ENCODE measurements at places on chromosomes 4 and X. TPM values are rescaled to one million over a fixed set of nuclear protein-coding genes. Genes with fewer than 3 reads are reported as not detected.

- no peaks in the 10 kb centered on the region for H3K36me3 ChIP-seq
- no peak for DNase-seq
- H3K27me3 ChIP-seq = no peaks in the 10 kb centered on the region
- H3K27ac ChIP-seq = no peak overlapping the region
- H3K4me3 ChIP-seq = no peak overlapping the region
These were observed 38.2 kb upstream of the MAMLD1 start for GRCh38 chrX:150324919-150325318.

DNA sequence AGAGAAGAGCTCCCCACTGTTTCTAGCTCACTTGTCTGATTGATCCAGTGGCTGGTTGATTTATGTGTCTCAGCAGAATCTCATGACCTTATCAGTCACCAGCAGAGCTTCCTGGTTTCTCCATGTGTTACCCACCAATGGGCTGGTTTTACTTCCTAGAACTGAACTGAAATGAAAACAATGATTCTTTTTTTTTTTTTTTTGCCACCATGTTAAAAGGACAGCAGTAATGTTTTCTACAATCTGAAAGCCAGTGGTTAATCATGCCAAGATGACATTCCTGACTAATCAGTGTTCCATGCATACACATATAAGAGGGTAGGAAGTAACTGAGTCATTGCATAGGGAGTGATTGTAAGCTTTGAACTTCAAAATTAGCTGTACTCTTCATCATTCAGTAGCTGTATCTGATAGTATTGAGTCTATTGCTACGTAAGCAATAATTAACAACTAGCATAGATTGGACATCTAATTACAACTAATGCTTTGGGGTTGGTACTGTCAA is 67.7 kb downstream of the SLC4A4 start:
- peaks cover 2% of the 10 kb centered on the region for H3K4me1 ChIP-seq
- no peak overlapping the region for H3K4me3 ChIP-seq
- H3K27me3 ChIP-seq = no peaks in the 10 kb centered on the region
- peaks cover 5% of the 10 kb centered on the region for H3K36me3 ChIP-seq
- DNase-seq = no peak

GRCh38 chrX:23783589-23784469 is 856 bp downstream of the SAT1 start:
- H3K4me3 ChIP-seq = peak overlapping the region; percentile 92
- peaks cover 25% of the 10 kb centered on the region for H3K36me3 ChIP-seq
- peak overlapping the region; percentile 97 for H3K27ac ChIP-seq
- no peaks in the 10 kb centered on the region for H3K27me3 ChIP-seq
- H3K4me1 ChIP-seq = peaks cover 38% of the 10 kb centered on the region

- H3K4me3 ChIP-seq = no peak overlapping the region
- no peak for DNase-seq
- H3K4me1 ChIP-seq = peaks cover 12% of the 10 kb centered on the region
- H3K27me3 ChIP-seq = no peaks in the 10 kb centered on the region
- H3K36me3 ChIP-seq = peaks cover 9% of the 10 kb centered on the region
These were observed 98.0 kb downstream of the AMMECR1 start for GRCh38 chrX:110219920-110220319.

DNA sequence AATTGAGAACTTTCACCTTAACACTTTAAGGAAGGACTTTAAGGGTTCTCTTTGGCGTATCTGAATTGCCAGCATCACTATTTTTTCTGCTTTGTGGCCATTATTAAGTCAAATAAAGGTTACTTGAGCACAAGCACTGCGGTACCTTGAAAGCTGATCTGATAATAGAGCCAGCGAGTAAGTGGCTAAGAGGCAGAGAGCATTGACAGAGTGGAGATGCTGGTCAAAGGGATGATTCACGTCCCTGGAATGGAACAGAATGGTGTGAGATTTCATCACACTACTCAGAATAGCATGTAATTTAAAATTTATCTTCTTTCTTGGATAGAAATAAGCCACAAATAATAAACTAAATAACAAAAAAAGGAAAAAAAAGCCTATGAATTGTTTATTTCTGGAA is 57.1 kb upstream of the NPFFR2 start:
- no peaks in the 10 kb centered on the region for H3K4me1 ChIP-seq
- no peaks in the 10 kb centered on the region for H3K36me3 ChIP-seq
- H3K27me3 ChIP-seq = no peaks in the 10 kb centered on the region
- H3K4me3 ChIP-seq = no peak overlapping the region

- H3K36me3 ChIP-seq = peaks cover 67% of the 10 kb centered on the region
- H3K4me3 ChIP-seq = no peak overlapping the region
- H3K27me3 ChIP-seq = no peaks in the 10 kb centered on the region
- no peak for DNase-seq
- H3K27ac ChIP-seq = no peak overlapping the region
These were observed 35.3 kb downstream of the ARFIP1 start for GRCh38 chr4:152815078-152815477.

GRCh38 chrX:44415639-44416386 is 72.3 kb upstream of the EFHC2 start:
- no peak for DNase-seq
- H3K27ac ChIP-seq = no peak overlapping the region
- H3K4me1 ChIP-seq = no peaks in the 10 kb centered on the region
- no peaks in the 10 kb centered on the region for H3K36me3 ChIP-seq

GRCh38 chrX:150377005-150377404 is 13.9 kb downstream of the MAMLD1 start:
- no peak for DNase-seq
- H3K27ac ChIP-seq = no peak overlapping the region
- no peak overlapping the region for H3K4me3 ChIP-seq
- H3K4me1 ChIP-seq = peaks cover 12% of the 10 kb centered on the region

DNA sequence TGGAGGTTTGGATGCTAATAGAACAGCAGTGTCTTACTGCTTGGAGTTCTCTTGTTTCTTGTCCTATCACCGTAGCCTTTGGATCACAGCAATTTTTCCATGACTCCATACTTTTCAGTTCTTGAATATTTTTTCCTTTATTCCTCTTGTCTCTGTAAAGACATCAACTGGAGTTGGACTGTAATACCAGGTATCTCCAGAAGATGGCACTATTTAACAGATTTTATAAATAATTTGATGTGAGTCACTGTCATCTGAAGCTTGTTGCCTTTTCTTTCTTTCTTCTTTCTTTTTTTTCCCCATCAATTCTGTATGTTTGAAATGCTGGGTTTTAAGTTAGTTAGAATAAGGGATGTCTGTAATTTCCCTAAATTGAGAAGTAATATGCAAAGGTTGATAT is 24.1 kb downstream of the HPRT1 start:
- H3K27me3 ChIP-seq = no peaks in the 10 kb centered on the region
- H3K36me3 ChIP-seq = peaks cover 8% of the 10 kb centered on the region
- no peak for DNase-seq
- no peaks in the 10 kb centered on the region for H3K4me1 ChIP-seq

DNA sequence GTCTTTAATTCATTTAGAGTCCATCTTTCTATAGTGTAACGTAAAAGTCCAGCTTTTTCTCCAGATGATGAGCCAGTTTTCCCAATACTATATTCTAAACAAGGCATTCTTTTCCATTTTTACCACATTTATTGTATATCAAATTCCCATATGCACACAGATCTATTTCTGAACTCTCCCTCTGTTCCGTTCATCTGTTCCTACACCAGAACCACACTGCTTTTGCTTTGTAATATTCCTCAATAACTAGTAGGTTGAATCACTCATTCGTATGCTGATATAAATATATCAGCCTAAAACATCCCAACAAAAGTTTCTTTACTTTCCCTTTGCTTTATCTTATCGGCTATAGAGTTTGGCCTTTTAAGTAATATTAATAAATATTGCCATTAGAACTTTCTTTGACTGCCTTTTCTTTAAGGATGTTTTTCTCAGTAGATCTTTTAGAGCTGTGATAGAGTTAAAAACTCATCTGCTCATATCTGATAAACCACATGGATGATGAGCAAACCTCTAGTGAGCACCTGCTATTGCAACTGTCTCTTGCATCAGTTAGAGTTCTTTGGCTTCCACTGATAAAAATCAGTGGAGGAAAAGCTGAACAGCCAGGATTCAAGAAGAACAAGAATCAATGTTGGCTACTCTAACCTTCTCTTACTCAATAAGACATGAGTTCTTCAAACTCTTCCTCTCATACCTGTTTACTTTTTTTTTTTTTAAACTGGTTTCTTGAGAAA is 13.1 kb upstream of the RPL34 start:
- no peak overlapping the region for H3K27ac ChIP-seq
- H3K27me3 ChIP-seq = no peaks in the 10 kb centered on the region
- DNase-seq = no peak
- no peaks in the 10 kb centered on the region for H3K4me1 ChIP-seq
- H3K36me3 ChIP-seq = peaks cover 12% of the 10 kb centered on the region
- H3K4me3 ChIP-seq = no peak overlapping the region

DNA sequence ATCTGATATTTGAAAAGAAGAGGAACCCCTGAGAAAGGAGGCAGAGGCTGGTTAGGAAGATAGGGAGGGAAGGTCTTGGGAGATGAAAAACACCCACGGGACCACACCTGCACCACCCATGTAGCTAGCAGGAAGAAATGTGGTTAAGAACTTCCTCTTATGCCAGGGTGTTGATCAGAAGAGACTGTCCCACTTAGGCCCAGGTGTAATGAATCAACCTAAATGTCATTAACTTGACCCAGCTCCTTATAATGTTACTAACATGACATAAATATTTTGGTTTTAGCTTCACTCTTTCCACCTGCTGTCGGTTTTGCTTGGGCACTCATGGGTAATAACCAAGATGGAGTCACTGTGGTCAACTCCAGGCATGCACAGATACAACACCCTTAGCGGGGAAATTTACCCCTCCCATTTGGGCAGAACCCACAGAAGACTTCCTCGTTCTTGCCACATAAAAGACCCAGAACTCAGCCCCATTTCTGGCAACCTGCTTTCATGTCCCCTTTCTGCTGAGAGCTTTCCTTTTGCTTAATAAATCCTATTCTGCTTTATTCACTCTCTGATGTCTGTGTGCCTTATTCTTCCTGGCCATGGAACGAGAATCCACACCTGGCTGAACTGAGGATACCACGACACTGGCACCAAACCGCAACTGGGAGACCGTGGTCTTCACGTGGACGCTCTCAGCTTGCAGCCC is 46.8 kb downstream of the ZNF141 start:
- no peak for DNase-seq
- peaks cover 12% of the 10 kb centered on the region for H3K4me1 ChIP-seq

GRCh38 chr4:26044524-26044923 is 130.5 kb downstream of the SMIM20 start:
- no peak overlapping the region for H3K4me3 ChIP-seq
- H3K27ac ChIP-seq = no peak overlapping the region
- peaks cover 10% of the 10 kb centered on the region for H3K27me3 ChIP-seq
- H3K4me1 ChIP-seq = peaks cover 3% of the 10 kb centered on the region
- no peak for DNase-seq

DNA sequence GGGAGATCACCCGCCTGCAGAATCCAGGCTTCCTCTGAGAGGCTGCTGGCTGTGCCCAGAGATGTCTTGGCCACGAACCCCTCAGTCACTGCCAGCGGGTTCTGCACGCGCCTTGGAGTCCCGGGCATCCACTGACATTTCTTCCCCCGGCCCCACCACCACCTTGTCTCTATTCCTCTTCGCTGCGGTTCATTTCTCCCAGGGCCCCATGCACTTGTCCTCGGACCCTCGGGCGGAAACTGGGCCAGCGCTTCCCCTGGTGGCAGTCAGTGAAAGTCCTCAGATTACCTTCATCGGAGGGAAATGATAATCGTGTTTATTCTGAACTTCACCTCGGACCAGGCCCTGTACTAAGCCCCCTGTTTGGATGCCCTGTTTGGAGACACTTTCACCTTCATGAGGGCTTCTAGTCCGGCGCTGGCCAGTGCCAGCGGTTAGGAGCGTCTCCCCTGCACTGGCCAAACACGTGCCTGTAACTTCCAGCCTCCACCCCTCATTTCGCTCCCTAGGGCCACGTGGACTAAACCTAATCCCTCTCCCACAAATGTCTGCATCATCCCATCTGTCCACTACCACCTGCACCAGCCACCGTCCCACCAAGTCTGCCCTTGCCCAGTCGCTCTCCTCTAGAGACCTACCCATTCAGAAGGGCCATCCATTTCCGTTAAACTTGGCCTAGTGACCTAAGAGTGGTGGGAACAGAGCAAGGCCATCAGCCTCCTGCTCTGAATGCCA is 82.0 kb downstream of the DCTD start:
- H3K27me3 ChIP-seq = peaks cover 21% of the 10 kb centered on the region
- no peaks in the 10 kb centered on the region for H3K4me1 ChIP-seq
- no peak overlapping the region for H3K4me3 ChIP-seq
- no peak overlapping the region for H3K27ac ChIP-seq
- DNase-seq = no peak

DNA sequence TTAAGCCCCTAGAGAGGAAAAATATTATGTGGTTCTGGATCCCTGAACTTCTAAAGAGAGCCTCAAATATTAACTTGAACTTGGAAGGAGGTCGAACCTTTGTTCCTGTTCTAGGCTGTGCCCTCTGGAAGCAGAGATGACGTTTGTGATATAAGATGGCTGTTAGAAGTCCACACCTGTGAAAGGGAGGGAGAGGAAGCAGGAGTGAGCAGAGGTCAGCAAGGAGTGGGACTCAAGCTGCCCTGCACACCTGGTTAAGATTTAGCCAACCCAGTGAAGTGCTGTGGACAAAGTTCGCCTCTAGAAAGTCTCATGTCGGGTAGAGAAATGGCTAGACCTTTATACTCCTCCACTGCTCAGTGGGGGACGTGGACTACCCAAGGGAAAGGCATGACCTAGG is 566.2 kb downstream of the MID1IP1 start:
- no peak overlapping the region for H3K27ac ChIP-seq
- H3K4me1 ChIP-seq = no peaks in the 10 kb centered on the region
- no peak overlapping the region for H3K4me3 ChIP-seq
- H3K36me3 ChIP-seq = no peaks in the 10 kb centered on the region

DNA sequence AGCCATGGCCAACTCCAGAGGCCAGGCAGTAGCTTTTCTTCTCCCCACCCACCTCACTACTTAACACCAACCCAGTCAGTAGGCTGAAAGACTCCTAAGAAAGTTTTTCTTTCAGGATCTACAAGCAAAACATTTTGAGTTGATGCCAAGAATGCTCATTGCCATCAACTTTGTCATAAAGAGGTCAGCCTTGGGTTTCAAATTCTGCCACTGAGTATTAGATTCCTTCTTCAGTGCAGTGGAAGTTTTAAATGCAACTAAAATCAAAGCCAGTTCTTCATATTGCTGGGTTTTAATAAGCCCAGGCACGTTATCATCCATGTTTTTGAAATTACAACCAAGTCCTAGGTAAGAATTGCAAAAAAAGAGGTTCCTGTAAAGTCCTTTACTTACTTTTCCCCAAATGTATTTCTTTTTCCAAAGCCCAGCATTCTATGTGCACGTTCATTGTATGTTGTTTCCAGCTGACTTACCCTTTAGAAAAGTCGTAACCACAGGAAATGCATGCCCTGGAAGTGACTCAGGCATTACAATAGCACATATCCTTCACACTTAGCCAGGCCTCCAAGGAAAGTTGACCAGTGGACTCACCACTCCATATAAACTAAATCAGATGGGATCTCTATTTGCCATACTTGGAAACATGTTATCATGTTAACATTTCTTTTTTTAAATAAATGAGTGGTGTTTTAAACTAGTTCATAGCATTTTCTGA is 229.9 kb downstream of the SOX3 start:
- H3K4me1 ChIP-seq = no peaks in the 10 kb centered on the region
- H3K36me3 ChIP-seq = no peaks in the 10 kb centered on the region
- H3K4me3 ChIP-seq = no peak overlapping the region

ANKRD50 gene
- 0.15 TPM for total RNA-seq

XAGE2 gene
- not detected for total RNA-seq

SPOCK3 gene
- not detected for total RNA-seq

SLITRK2 gene
- not detected for total RNA-seq

SOWAHB gene
- not detected for total RNA-seq

NLRP2B gene
- total RNA-seq = not detected

SNCA gene
- 1.6 TPM for total RNA-seq

Measured in activated CD8-positive, alpha-beta memory T cell treated with anti-CD3 and anti-CD28 coated beads, Interleukin-2, amount 10 ng/mL, durations not matched to agents 7 days and 5 days (primary cell).